Daoy (cell line): ENCODE measurements at places on chromosomes 5 and 9. TPM values are rescaled to one million over a fixed set of nuclear protein-coding genes. Genes with fewer than 3 reads are reported as not detected.
A peak's percentile ranks its signal among the peaks of the same experiment; 100 is the strongest.

DNA sequence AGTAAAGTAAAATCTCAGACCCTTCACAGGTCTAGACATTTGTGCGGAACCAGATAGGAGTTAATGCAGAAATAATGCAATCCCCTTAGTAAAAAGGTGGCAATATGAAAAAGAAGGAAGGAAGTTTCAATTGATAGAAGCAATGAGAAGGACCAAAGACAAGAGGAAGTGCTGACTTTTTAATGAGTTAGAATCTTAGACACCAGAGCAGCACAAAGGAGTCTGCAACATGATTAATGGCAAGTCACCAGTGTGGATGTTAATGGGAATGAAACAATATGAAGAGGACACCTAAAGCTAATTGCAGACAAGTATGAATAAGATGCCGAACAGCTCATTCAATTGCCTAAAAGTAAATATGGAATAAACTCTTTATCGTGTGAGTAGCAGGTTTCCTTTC lies 50.9 kb downstream of the MEGF9 start:
- no peak for DNase-seq

DNA sequence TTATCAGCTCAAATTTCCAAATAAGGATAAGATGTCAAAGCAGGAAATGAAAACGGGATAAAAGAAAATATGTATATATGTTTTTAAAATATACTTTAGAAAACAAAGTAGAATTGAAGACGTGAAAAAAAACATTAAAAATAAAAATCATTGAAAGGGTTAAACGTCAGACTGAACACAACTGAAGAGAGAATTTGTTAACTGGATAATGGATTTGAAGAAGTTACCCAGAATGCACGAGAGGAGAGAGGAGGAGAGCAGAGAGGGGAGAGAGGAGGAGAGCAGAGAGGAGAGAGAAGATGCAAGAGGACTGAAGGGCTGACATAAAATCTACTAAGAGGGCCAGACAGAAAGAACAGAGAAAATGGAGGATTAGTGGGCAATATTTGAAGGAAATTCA lies 88.0 kb downstream of the CDKN2A start:
- DNase-seq = no peak

The MARCHF11 gene
- not detected in 2 replicates for total RNA-seq

- no peak for DNase-seq
Measured at GRCh38 chr5:55289808-55290207, 17.7 kb downstream of the DHX29 start.

- no peak for DNase-seq
Measured at GRCh38 chr9:5354184-5354583, 14.5 kb upstream of the RLN1 start.

DNA sequence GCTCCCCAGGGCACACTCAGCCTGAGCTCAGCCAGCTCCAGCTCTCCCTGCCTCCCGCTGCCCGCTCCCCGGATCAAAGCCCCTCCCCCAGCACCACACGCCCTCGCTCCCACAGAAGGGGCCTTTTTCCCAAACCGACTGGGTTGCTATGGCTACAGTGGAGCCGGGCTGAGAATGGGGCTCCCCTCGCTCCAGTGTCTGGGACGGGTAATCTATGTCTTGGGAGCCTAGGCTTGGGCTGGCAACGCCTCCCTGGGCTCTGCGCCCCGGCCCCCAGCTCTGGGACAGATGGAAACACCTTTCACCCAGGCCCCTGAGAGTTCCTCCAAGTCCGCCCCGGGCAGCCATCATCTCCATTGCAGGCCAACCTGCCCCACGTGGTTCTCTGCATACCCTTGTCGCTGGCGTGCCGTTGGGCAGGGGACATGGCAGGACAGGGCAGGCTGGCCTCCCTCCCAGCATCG lies 29.6 kb downstream of the NOTCH1 start:
- DNase-seq = no peak

DNA sequence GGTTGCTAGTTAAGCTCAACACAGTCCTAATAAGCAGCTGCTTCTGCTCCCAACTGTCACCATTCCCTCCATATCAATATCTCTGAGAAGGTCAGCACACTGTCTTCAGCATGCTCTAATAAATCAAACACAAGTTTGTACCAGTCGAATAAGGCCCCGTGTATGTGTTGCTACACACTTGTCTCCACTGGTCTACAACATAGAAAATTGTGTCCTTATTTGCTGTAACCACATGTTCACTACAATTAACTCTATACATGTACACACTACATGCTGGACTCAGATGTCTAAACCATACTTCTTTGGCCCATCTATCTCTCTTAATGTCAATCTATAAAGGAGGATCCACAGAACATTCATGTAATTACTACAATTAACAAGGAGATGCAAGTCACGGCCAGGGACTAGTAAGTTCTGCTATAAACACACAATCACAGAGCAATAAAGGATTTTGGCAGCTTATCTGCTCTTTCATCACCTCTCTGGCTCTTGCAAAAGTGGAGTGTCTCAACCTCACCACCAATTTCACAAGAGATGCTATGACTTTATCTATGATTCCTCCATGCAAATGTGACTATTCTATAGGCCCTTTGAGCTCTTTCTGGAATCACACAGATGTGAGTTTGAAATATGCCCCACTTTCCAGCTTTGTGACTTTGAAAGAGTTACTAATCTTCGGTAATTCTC lies 143.9 kb downstream of the SEMA5A start:
- no peak for DNase-seq

The IRGM gene
- total RNA-seq = 0.51 TPM in 1 of 2 replicates, not detected in the other

DNA sequence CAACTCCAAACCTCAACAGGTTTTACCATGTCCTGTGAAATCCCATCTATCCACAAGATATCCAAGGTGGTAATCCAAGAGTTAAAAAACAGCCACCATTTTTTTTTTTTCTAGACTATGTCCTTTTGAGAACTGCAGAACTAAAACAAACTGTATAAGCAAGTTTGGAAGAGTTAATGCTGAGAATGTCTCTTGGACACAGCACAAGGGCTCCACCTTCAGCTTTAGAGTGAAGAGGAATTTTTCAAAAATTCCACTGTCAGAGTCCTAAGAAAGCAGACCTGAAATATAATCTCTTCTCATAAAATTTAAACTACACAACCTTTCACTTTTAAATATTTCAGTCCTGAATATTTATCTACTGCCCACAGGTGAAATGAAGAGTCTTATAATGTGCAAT lies 167.8 kb upstream of the CCNG1 start:
- no peak for DNase-seq

- DNase-seq = no peak
Measured at GRCh38 chr5:177430140-177430951, 3.9 kb downstream of the GRK6 start.

GRCh38 chr9:114720086-114720676 lies 38.2 kb upstream of the TEX48 start:
- peak; percentile 68 for DNase-seq

The GABRA6 gene
- total RNA-seq = not detected in 2 replicates

The NMUR2 gene
- 0.30 TPM in 1 of 2 replicates, not detected in the other for total RNA-seq

GRCh38 chr9:91503673-91504081 lies 80.0 kb upstream of the NFIL3 start:
- DNase-seq = no peak

The LRRC19 gene
- not detected in 2 replicates for total RNA-seq

GRCh38 chr9:135884328-135885035 lies 22.9 kb downstream of the CAMSAP1 start:
- peak; percentile 54 for DNase-seq

The OTULINL gene
- total RNA-seq = 1.6 and 1.9 TPM in 2 replicates

The WNT8A gene
- total RNA-seq = not detected in 2 replicates

- no peak for DNase-seq
Measured at GRCh38 chr9:93713716-93714115, 137.3 kb downstream of the PHF2 start.

DNA sequence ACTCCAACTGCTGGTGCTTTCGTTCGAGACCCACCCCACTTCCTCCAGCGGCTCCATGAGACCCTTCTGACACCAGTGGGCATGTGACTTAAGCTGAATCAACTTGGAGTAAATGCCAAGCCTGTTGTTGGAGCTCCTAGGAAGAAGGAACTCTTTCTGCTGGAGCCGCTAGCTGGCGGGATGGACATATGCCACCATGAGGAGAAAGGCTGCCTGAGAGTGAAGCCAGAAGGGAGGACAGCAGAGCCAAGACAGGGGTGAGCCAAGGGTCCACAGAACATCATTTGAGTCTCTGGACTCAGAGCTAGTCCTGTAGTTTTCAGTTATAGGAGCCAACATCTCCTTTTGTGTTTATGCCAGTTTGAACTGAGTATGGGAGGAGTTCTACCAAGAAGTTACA lies 35.9 kb downstream of the ANXA6 start:
- no peak for DNase-seq

DNA sequence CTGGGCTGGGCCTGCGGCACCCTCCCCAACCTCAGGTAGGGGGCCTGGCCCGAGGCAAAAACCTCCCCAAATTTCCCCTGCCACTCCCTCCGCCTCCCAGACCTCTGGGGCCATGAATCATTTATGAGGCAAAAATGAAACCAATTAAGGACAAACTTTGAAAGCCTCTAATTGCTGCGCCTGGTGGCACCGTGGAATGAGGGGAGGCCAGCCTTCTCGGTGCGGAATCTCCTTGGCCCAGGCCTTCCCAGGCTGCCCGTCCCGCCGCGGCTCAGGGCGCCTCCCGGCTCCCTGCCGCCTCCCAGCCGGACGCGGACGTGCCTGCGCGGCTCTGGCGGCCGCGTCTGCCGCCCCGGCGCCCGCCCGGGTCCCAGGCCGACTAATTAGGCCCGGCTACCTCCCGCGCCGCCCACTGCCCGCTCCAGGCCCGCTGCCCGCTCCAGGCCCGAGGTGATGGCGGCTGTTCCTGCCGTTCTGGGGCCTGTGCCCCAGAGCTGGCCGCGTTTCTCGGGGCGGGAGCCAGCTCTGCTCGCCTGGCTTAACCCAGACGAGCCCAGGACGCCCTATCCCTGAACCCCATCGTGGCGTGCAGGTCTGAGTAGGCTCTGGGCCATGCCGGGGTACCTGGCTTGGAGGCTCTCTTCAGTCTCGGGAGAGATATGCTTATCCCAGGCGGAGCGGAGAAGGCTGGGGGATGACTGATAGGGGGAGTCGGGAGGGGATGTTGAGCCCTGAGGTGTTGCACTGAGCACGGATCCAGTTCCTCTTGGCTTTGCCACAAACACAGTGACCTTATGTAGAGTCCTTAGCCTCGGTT lies 20.1 kb downstream of the CXXC5 start:
- peak; percentile 86 for DNase-seq

- no peak for DNase-seq
Measured at GRCh38 chr9:87663556-87663955, 62.4 kb upstream of the CTSL start.

The CRHBP gene
- 1.3 TPM in 1 of 2 replicates, not detected in the other for total RNA-seq

The IL3 gene
- not detected in 2 replicates for total RNA-seq

The ARID3C gene
- total RNA-seq = not detected in 2 replicates

DNA sequence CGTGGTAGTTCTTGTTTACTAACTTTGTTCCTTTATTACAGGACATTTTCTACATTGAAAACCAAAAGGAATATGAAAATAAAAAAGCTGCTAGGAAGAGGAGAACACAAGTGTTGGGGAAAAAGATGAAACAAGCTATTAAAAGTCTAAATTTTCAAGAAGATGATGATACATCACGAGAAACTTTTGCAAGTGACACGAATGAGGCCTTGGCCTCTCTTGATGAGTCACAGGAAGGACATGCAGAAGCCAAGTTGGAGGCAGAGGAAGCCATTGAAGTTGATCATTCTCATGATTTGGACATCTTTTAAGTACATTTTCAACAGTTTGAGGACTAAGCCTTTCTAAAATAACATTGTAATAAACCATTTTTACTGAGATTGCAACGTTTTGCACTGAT lies 23.8 kb downstream of the PHAX start:
- DNase-seq = peak; percentile 67

DNA sequence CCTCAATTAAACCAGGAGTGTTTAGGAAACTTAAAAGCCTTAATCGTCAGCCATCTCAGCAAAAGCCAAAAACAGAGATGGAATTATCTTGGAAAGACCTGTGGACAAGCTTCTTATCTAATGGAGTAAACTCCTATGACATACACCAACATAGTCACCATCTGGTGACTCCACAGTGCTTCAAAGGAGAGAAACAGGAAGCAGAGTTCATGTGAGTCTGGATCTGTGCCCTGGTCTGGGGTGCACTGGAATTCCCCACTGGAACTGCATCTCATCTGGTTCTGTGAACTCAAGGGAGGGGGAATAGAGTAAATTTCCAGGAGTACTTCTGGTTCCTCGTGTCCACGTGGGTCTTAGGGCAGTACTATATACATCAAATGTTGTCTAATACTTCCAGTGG lies 36.3 kb upstream of the KCNN2 start:
- DNase-seq = peak; percentile 59

GRCh38 chr9:95528908-95529502 lies 12.2 kb upstream of the PTCH1 start:
- DNase-seq = no peak

The QRFP gene
- total RNA-seq = not detected in 2 replicates

DNA sequence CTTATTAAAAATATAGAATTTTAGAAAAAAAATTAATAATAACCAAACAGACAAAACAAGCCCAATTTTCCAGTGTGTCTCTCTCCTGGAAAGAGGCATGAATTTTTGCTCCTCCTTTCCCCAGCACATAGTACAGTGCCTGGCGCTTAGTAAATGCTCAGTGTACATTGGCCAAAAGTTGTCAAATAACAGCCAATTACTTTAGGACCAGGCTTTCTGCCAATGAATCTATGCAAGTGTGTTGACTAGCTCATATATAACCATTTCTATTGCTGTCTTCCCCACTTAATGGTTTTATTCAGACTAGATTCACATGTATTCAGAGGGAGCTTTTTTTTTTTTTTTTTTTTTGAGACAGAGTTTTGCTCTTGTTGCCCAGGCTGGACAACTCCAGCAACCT lies 120.1 kb upstream of the CD180 start:
- no peak for DNase-seq

- DNase-seq = peak; percentile 54
Measured at GRCh38 chr9:136533775-136534157, 12.1 kb downstream of the NOTCH1 start.

The CDC26 gene
- 120 and 179 TPM in 2 replicates for total RNA-seq

- no peak for DNase-seq
Measured at GRCh38 chr9:21553441-21553840, 71.3 kb upstream of the IFNE start.

GRCh38 chr9:86321373-86321772 lies 32.8 kb downstream of the TUT7 start:
- DNase-seq = peak; percentile 26

DNA sequence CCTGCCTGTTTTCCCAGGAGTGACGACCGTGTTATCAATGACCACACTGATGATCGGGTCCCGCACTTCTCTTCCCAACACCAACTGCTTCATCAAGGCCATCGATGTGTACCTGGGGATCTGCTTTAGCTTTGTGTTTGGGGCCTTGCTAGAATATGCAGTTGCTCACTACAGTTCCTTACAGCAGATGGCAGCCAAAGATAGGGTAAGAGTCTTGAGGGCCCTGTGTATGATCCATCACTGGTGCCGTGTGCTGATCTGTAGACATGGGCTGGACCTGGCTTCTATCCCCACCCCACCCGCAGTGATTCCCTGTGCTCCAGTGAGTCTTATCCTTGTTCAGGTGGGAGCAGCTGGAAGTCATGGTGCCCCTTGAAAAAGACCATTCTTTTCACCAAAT lies 26.0 kb downstream of the GABRP start:
- DNase-seq = peak; percentile 55

- DNase-seq = no peak
Measured at GRCh38 chr9:22307013-22307711, 139.5 kb upstream of the DMRTA1 start.

The GABRB2 gene
- 0.09 and 0.11 TPM in 2 replicates for total RNA-seq
